ENCODE measurements at places on chromosomes 3 and 15. TPM values are rescaled to one million over a fixed set of nuclear protein-coding genes. Genes with fewer than 3 reads are reported as not detected.

Gene ZNF501
- total RNA-seq = 0.12 TPM

Gene SLITRK3
- not detected for total RNA-seq

Gene ACTRT3
- total RNA-seq = 1.2 TPM

Gene CHRD
- 8.0 TPM for total RNA-seq

Gene TTC14
- 31.5 TPM for total RNA-seq
